ENCODE measurements at places on chromosomes 3 and 15. TPM values are rescaled to one million over a fixed set of nuclear protein-coding genes. Genes with fewer than 3 reads are reported as not detected.

The MORC1 gene
- total RNA-seq: not detected

The TWF2 gene
- total RNA-seq: 24.5 TPM

The PTX3 gene
- 24.6 TPM for total RNA-seq

The VGLL3 gene
- total RNA-seq: 53.1 TPM

The LRTM1 gene
- total RNA-seq: 7.4 TPM

The ZNF774 gene
- 1.3 TPM for total RNA-seq

The SLC12A1 gene
- not detected for total RNA-seq

The PAK6 gene
- total RNA-seq: 8.4 TPM

The TMEM207 gene
- total RNA-seq: not detected

The DHFR2 gene
- 5.3 TPM for total RNA-seq

The CERS3 gene
- 25.6 TPM for total RNA-seq

The SLC22A14 gene
- total RNA-seq: 0.30 TPM

The DUOX1 gene
- total RNA-seq: 12.6 TPM
